ENCODE measurements at places on chromosomes 7 and 10.

DNA sequence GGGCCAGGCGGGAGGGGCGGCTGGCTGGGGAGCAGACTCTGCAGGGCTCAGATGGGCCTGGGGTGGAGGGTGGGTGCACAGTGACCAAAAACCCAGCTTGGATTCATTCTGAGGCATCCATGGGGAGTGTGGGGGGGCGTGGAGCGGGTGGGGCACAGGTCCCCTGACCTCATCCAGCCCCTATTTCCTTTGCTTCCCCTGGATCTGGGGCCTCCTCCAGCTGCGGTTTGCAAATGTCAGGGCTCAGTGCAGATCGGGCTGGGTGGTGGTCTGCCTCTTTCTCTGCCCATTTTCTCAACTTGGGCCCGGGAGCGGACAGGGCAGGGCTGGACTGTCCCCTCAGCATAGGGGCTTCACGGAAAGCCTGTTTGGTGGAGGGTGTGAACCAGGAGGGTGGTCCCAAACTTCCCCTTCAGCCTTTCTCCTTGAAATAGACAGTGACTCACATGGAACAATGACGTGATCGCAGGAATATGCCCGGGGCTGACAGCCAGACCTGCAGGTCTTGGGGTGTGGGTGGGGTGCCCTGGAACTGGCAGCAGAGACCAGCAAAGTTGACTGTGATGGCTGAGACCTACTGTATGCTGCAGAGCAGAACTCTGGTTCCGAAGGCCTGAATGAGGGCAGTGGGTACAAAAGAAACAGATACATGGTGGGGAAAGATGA lies 72.9 kb upstream of the PODXL start:
- DNase-seq, result no peak

DNA sequence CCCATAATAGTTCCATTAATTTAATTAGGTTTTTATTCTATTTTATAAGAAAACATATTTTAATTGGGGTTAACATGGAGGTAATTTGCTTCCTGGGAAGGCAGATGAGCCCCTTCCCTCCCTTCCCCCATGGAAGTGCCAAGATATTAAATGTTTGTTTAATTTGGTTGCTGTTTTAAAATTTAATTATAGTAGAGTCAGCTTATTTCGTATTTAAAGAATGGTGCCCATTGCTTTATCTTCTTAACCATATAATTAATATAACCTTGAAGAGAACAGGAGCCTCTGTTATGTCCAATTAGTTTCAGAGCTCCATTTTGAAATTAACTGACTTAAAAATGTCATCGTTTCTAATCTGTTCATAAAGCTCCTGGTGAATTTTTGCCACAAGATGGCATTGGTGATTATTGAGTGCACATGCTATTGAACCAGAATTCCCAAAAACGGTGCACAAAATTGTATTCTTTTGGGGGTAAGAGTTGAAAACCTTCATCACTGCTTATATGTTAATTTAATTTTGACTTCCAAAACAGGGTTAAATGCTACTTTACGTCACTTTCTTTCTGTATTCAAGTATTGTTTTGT lies 26.0 kb downstream of the KLHDC10 start:
- DNase-seq, result no peak

DNA sequence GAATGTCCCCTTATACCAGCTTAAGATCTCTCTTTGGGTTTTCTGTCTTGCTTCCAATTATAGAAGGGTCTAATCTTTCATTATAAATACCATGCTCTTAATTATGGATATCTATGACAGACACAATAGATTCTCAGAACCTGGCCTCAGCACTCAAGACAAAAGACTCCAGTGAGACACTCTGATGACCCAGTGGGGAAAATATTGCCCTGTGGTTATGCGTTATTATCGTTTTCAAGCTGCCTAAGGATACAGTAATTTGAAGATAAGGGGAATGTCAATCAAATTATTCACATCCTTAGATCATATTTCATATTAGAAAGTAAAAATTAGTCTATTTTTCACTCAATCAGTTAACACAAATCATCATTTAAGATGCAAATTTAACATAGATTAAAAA lies 748.8 kb downstream of the XPNPEP1 start:
- DNase-seq, result no peak

DNA sequence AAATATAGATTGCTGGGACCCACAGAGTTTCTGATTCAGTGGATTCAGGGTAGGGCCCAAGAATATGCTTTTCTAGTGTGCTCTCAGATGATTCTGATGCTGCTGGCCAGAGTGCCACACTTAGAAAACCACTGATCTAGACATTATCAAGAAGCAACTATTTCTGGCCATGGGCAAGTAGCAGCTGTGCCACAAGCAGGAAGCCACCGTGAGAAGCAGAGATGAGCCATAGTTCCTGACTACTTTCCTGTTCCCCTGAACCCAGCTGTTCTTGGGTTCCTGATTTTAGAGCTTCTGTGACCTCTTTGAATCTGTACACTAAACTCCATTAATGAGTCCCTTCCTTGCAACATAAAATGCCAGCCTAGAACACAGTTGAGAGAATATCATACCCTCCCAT lies 38.1 kb upstream of the PIK3AP1 start:
- no peak for DNase-seq
